ENCODE measurements at places on chromosomes 6 and 20.

GRCh38 chr6:125267806-125268523, 33.8 kb downstream of the HDDC2 start:
- DNase-seq = no peak

GRCh38 chr6:91352878-91353277, 766.0 kb upstream of the MAP3K7 start:
- DNase-seq = no peak

- no peak for DNase-seq
These were observed 90.5 kb downstream of the PCSK2 start for GRCh38 chr20:17317341-17317740.

DNA sequence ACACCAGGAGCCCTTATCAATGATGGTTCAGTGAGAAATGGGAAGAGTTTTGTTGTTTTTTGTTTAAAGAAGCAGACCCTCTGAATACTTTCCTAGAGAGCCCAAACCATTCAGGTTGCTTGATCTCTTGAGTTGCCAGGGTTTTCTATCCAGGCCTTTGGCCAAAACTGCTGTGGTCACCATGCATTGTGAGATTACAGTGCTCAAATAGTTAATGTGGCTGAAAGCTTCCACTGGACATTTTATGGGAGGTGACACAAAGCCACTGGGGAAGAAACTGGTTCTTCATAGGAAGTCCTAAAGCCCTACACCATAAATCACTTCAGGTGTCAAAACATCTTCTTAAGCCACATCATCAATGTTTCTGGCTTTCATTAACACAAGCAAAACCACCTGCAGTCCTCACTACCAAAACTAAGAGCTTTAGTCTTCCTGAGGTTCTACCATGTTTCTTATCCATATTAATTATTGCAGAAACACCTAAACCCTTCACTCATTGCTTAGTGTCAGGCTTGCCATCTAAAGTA, 101.6 kb downstream of the IBTK start:
- no peak for DNase-seq

- DNase-seq = no peak
These were observed 55.5 kb downstream of the FOXC1 start for GRCh38 chr6:1665214-1665613.

GRCh38 chr6:38413102-38413800, 226.5 kb downstream of the BTBD9 start:
- no peak for DNase-seq

GRCh38 chr20:62628691-62629090, 13.6 kb upstream of the SLCO4A1 start:
- no peak for DNase-seq

DNA sequence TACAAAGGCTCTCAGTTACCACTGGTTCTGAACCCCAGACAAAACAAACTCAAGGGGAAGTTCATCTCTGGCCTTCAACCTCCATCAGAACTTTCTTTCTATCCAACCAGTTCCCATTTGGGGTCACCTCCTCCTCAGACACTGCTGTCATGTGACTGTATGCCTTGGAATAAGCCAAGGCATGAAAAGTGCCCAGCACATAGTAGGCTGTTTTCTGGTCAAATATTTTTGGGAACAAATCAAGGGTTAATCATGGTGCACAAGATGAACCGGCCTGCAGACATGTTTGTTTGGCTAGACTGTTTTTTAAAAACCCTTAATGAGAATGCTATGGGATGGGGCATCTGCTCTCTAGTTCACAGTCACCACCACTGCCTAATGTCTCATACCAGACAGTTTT, 48.9 kb upstream of the MRPS10 start:
- no peak for DNase-seq

DNA sequence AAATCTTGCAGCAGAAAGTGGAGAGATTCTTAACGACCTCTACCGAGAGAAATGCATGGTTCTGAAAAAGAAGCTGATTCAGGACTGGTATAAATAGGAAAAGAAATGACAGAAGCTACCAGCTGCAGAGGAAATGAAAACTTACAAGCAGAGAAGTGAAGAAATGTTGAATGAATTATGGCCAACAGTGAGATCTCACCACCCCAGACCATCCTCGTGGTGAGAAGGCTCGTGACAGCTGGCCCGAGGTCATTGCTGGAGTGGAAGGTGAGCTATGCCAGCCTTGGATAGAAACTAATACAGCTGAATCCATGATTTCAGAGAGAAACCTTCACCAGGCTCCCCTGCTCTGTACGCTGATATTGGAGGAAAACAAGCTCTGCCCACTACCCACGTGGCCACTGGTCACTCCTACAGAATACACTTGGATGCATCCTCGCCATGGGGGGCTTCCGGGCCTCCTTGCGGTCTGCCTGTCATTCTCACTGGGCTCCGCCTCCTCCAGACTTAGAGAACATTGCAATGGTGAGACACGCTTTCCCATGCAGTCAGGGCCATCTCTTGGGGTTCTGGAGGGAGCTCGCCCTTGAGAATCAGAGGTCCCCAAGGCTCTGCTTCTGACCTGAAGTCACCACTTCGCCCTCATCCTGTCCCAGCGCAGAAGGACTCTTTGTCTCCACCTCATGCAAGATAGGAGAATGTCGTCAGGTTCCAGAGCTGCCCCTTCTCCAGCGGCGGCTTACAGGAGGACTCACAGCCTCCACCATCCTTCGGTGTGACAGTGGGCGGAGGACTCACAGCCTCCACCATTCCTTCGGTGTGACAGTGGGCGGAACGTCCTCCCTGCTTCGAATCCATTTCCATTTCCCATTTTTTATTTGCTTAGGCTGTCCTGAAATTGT, 10.6 kb upstream of the TUBB2B start:
- DNase-seq = no peak

DNA sequence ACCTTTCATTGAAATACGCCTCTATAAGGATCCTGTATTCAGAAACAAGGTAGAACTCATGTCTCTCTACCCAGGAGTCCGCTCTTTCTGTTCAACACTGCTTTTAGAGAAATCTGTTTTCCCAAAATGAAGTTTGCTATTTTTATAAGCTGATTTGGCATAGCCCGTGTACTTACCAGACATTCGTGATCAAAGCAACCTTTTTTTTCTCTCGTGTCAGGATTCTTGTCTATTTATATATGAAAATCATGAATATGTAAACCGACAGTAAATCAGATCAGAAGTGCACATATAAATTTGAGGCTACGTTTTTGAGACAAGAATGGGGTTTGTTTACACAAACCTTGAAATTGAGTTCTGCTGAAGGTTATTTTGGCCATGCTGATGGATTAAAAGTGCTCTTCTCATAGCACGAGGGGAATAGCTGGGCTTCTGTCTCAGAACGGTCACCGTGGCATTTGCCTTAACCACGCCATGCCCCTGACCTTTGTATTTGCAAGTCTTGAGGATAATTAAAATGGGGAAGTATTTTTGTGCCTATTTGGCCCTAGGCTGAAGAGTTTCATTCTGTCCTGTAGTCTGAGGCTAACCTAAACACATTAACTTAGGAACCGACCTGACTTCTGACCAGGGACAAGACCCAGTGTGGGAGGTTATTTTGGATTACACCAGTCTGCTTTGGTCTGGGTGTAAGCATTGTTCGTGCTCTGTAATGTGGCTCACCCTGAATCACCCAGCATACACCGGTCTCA, 118.6 kb downstream of the MAP3K4 start:
- no peak for DNase-seq

DNA sequence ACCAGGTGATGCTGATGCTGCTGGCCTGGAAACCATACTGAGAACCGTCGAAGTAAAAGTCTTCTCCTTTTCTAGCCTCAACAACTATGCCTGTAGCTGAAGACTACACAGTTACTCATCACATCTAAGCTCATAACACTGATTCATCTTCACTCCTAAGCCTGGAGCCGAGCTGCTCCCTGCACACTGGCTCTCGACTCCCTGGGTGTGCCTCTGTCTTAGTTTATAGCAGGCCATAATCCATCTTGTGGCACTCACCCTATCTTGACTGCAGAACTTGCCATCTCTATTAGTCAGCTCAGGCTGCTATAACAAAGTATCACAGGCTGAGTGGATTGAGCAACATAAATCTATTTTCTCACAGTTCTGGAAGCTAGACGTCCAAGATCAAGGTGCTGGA, 191.0 kb downstream of the UNC5CL start:
- no peak for DNase-seq

DNA sequence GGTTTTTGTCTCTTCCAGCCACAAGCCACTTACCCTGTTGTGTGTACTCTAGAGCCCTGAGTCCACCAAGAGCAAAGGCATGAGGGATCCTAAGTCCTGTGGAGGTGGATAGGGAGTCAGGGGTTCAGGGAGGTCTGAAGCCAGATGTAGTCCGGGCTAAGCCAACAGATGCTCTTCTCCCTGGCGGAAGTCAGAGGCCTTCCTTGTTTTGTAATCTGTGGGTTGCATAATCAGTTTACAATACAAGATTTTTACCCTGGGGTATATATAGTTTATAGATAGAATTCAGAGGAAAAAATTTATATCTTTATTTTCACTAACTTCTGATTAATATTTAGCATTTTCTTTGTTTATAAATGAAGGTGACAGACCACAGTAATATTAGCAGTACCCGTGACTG, 9.2 kb downstream of the LAMP5 start:
- DNase-seq = no peak

DNA sequence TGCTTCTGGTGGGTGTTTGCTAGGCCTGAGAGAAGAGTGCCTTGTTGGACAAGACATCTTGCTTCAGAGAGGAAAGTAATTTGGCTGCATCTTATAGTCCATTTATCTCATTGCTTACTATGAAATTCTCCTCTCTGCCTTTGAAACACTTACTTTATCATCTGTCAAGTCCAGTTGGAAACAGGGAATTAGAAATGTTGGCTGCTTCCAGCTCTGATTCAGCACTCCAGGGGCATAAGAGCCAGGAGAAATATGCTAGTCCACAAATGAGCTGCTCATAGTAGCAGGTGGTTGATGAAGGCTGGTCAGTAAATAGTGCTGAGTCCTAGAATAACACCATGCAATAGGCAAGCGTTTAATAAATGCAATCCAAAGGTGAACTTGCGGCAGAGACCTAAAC, 227.1 kb downstream of the SLC35F1 start:
- DNase-seq = no peak

- DNase-seq = no peak
These were observed 3.9 kb downstream of the SLC22A2 start for GRCh38 chr6:160254467-160255312.

- no peak for DNase-seq
These were observed 29.4 kb downstream of the PREP start for GRCh38 chr6:105373481-105373880.

- DNase-seq = no peak
These were observed 102.7 kb downstream of the RNASET2 start for GRCh38 chr6:166853371-166854325.

DNA sequence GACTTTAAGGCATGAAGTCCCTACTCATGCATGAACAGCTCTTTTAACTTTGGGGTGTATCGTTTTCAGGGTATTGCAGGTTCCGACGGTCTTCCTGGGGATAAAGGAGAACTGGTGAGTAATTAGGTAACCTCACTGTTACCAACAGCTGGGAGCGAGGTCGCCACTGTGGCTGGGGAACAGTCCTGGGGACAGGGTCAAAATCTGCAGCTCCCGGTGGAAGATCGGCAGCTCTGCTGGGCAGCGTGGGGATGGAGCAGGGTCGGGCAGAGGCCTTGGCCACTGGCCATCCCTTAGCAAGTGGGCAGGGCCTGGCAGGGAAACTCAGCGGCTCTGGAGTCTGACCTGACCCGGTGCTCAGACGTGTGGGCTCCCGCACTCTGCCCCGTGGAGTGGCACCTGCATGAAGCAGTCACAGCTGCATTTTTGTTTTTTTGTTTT, 16.1 kb downstream of the COL9A3 start:
- no peak for DNase-seq

DNA sequence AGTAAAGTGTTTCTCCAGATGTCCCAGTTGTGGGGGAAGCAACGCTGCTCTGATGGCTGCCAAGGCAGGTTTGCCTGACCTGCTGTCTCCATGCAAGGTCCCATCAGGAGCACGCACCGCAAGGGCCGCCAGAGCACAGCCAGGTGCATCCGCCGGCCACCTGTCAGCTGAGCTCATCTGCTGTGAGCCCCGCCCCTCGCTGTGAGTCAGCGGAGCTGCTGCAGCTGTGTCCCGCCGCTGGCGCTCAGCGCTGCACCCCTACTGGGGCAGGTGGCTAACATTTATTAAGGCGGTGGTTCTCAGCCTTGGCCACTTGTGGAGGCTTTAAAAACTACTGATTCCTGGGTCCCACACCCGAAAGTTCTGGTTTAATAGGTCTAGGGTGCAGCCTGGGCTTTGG, 225.7 kb downstream of the UST start:
- no peak for DNase-seq

DNA sequence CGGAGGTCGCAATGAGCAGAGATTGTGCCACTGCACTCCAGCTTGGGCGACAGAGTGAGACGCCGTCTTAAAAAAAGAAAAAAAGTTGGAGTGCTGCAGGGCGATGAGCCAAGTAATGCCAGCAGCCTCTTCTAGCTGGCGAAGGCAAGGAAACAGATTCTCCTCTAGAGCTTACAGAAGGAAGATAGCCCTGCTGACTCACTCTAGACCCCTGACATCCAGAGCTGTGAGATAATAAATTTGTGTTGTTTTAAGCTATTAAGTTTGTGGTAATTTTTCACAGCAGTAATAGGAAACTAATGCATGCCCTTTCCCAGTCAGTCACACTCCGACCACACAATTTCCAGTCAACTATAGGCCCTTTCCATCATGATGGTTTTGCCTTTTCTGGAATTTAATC, 16.4 kb downstream of the PRSS16 start:
- no peak for DNase-seq

DNA sequence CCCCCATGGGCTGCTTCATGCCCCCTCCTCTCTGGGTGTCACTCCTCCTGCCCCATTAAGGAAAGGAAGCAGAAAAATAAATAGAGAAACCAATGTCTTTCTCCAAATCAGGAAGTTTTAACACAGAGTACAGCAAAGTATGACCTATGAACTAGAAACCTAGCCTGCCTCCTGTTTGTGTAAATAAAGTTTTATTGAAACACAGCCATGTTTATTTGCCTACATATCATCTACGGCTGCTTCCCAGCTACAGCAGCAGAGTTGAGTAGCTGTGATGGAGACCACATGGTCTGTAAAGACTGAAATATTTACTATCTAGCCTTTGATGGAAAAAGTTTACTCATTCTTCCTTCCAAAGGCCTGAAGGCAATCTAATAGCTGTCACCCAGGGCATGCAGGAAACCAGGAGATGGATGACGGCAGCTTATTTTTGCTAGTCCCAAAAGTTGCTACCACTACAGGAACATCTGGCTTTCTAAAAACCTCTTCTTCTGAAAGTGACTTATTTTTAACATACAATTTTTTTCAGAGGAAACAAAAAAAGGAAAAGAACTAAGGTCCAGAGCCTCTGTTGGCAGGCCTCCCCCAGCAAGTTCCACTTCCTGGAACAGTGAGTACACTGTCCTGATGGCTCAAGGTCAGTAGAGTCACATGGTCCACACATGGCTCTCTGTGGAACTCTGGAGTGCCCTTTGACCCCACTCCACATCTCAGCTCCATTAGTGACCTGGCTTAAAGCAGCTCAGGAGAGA, 287.8 kb downstream of the PTPRT start:
- no peak for DNase-seq

Data from globus pallidus (tissue), 1 donor.